ENCODE measurements at places on chromosomes 13 and 19.

- peak; percentile 24 for DNase-seq
Observed at GRCh38 chr13:109787135-109787954, 962 bp upstream of the IRS2 start.

DNA sequence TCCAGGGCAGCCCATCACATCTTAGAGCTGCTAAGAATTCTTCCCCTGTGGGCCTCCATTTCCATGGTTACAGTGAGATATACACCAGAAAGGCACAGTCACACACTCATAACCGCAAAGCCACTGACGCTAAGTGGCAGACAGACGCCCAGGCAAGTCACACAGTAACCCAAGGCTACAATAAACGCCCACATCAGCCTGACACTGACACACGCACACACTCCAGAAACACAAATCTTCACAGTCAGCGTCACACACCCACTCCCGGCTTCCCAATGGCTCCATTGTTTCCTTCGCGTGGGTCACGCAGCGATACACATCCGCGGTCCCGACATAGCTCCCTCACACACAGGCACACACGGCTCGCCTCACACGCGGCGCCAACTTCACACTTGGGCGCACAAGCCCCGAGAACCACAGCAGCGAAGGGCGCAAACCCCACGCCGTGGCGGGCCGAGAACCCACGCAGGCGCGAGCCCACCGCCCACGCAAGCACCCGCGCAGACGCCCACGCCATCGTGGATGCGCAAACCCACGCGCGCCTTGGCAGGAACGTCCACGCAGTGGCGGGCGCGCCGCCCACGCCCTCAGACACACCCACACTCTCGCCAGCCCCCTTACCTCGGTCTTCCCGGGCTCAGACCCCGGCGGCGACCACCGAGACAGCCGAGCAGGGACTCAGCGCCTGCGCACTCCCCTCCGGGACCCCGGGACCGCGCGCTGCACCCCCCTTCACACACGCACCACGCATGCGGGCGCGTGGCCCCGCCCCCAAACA lies at the start of gene ZNF667:
Gene ZNF667, minus strand, starts transcription at position 695 of the 778 bp plus-strand sequence. CDS start 14,975 bp downstream, outside the sequence.
- peak; percentile 2 for DNase-seq

- DNase-seq = no peak
Observed at GRCh38 chr19:50384685-50385535, 763 bp downstream of the POLD1 start.

GRCh38 chr13:75647126-75647784 lies 11.1 kb downstream of the LMO7 start:
- no peak for DNase-seq

GRCh38 chr13:21608961-21609360 lies 5.0 kb upstream of the MICU2 start:
- DNase-seq = no peak

GRCh38 chr19:28542394-28543243 lies 670.3 kb downstream of the UQCRFS1 start:
- DNase-seq = no peak

GRCh38 chr19:1445185-1445931 lies 4.6 kb upstream of the APC2 start:
- DNase-seq = peak; percentile 64

DNA sequence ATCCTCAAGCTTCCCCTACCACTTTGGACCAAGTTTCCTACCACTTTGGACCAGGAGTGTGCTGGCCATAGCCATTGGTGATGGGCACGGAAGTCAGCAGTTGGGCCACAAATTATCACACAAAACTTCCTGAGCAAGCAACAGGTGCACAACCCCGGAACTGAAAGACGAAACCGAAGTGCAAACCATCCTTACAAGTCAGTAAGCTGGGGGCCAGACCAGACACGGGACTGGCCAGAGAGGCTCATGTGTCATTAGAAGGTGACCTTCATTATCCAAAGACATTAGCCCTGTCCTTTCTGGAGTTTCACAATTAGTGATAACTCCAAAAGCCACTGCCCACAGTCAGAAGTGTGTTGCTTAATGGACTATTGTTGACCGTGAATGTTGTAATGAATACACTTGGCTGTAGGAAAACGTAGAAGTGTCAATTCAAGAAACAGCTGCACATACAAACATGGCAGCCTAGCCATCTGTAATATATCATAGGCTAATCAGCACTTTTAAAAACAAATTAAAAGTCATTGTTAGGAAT lies 244.1 kb upstream of the IRS2 start:
- DNase-seq = no peak
